Endothelial cell of umbilical vein (primary cell): ENCODE measurements at places on chromosomes 2 and 18.
A peak's percentile ranks its signal among the peaks of the same experiment; 100 is the strongest.

GRCh38 chr2:16254356-16254965 is 314.1 kb downstream of the MYCN start:
- DNase-seq: no peak
- H3K27me3 ChIP-seq: no peaks in the 10 kb centered on the region
- H3K36me3 ChIP-seq: no peaks in the 10 kb centered on the region
- H3K4me3 ChIP-seq: no peak overlapping the region
- no peaks in the 10 kb centered on the region for H3K4me1 ChIP-seq
- H3K27ac ChIP-seq: no peak overlapping the region

DNA sequence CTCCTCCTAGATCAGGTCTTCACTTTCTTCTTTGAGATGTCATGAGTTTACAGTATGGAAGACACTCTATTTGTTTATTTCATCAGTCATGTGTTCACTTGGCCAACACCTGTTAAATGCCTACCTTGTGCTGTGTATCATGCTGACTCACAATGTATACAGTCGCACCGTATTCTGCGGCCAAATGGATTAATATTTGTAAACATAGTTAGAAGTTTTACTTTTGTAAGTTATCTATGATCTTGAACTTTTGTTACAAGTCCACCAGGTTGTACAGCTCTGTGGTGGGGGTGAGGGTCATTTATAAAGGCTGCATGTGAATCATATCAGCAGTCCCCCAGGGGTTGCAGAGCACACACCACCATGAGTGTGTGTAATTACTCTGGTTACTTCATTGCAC is 408.7 kb upstream of the NRP2 start:
- no peak overlapping the region for H3K4me3 ChIP-seq
- no peaks in the 10 kb centered on the region for H3K27me3 ChIP-seq
- H3K4me1 ChIP-seq: peaks cover 7% of the 10 kb centered on the region
- no peaks in the 10 kb centered on the region for H3K36me3 ChIP-seq
- no peak for DNase-seq

- no peaks in the 10 kb centered on the region for H3K4me1 ChIP-seq
Observed at GRCh38 chr2:127735537-127736399, 34.5 kb downstream of the SFT2D3 start.

DNA sequence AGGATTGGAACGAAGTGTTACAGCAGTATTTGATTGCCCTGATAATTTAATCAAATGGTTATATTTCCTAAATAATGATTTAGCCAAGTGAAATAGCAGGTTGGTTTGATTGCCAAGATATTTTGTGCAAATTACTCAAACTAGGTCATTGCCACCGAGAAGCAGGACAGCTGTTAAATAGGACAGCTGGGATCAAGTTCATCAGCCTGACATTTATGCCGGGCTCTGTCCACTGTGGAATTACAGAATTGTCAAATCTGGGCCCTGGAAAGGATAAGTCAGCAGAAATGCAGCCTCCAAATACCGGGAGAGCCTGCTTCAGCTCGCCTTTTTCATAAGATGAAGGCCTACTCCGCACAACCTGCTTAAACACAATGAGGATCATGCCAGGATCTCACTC is 73.9 kb upstream of the RPL31 start:
- H3K4me3 ChIP-seq: no peak overlapping the region
- no peak for DNase-seq
- no peaks in the 10 kb centered on the region for H3K36me3 ChIP-seq
- no peaks in the 10 kb centered on the region for H3K27me3 ChIP-seq
- no peak overlapping the region for H3K27ac ChIP-seq
- peaks cover 26% of the 10 kb centered on the region for H3K4me1 ChIP-seq

DNA sequence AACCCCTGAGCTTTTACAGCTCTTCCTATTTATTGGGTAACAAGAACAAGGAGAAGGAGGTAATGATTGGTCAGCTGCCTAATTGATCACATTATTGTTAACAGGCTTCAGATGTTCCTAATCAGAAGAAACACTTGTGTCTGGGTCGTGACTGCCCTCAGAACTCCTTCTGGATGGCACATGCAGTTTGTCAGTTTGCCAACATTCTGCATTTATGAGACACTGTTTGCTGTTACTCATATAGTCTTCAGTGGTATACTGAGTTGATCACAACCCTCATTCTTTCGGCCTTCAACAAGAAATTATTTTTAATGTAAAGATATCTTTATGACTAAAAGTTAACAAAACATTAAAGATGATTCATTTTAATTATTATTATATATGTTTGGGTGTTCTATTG is 95.7 kb upstream of the DOCK10 start:
- H3K4me3 ChIP-seq: no peak overlapping the region
- H3K27me3 ChIP-seq: no peaks in the 10 kb centered on the region
- no peaks in the 10 kb centered on the region for H3K36me3 ChIP-seq
- H3K4me1 ChIP-seq: no peaks in the 10 kb centered on the region
- H3K27ac ChIP-seq: no peak overlapping the region
- DNase-seq: no peak

GRCh38 chr2:197615016-197615652 is 60.3 kb downstream of the RFTN2 start:
- no peak for DNase-seq
- H3K27ac ChIP-seq: no peak overlapping the region
- no peaks in the 10 kb centered on the region for H3K27me3 ChIP-seq
- H3K4me1 ChIP-seq: peaks cover 5% of the 10 kb centered on the region
- H3K4me3 ChIP-seq: no peak overlapping the region

GRCh38 chr2:229050133-229050532 is 221.0 kb downstream of the PID1 start:
- no peak for DNase-seq
- H3K36me3 ChIP-seq: no peaks in the 10 kb centered on the region
- no peak overlapping the region for H3K27ac ChIP-seq
- H3K27me3 ChIP-seq: no peaks in the 10 kb centered on the region
- H3K4me3 ChIP-seq: no peak overlapping the region

DNA sequence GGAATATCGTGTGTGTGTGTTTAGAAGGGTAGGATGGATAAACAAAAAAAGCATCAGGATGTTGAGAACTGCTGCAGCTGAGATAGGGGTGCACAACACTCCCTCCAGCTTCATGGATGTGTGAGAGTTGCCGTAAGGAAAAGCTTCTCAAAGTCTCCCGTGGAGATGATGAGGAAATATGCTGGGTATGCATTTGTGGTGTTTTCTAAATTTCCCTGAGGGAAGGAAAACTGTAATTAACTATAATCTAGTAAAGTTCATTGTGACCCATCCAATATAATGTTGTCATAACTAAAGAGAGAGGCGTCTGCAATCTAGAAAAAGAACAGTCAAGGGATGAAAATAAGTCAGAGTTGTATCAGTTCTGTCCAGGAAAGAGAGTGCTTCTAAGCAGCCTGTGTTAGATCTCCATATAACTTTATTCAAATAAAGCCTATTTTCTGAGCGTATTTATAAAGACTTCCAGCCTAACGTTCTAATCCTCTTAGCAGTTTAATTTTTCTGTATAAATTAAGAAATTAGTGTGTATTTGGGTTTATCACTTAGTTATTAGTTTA is 7.3 kb upstream of the LMAN2L start:
- no peak overlapping the region for H3K4me3 ChIP-seq
- DNase-seq: no peak
- no peaks in the 10 kb centered on the region for H3K27me3 ChIP-seq
- H3K4me1 ChIP-seq: no peaks in the 10 kb centered on the region
- H3K27ac ChIP-seq: no peak overlapping the region

GRCh38 chr2:28590496-28591301 is 94.8 kb downstream of the PLB1 start:
- no peaks in the 10 kb centered on the region for H3K27me3 ChIP-seq
- no peak overlapping the region for H3K27ac ChIP-seq
- H3K4me3 ChIP-seq: no peak overlapping the region

- no peak for DNase-seq
- H3K36me3 ChIP-seq: no peaks in the 10 kb centered on the region
- H3K27me3 ChIP-seq: no peaks in the 10 kb centered on the region
- H3K27ac ChIP-seq: no peak overlapping the region
- peaks cover 71% of the 10 kb centered on the region for H3K4me1 ChIP-seq
Observed at GRCh38 chr18:48845174-48845573, 105.6 kb downstream of the SMAD7 start.

DNA sequence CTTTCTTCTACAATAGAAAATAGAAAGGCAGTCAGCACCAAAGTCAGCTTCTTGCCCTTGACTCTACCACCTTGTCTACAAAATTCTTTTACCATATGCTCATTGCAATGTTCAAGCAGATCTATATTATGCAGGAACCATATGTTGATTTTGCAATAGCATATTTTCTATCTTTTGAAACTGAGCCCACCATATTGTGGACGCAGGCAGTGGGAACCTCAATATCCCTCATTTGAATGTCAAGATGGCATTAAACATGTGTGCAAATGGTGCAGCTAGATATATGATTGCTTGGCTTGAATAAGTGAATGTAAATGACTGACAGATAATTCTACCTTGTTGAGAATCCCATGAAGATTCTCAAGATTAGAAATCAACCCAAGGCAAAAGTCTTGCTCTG is 412.7 kb upstream of the FSHR start:
- no peak overlapping the region for H3K27ac ChIP-seq
- no peak overlapping the region for H3K4me3 ChIP-seq
- no peaks in the 10 kb centered on the region for H3K36me3 ChIP-seq
- no peaks in the 10 kb centered on the region for H3K27me3 ChIP-seq

GRCh38 chr18:56565046-56565445 is 73.3 kb downstream of the TXNL1 start:
- no peak overlapping the region for H3K4me3 ChIP-seq
- H3K4me1 ChIP-seq: no peaks in the 10 kb centered on the region
- H3K36me3 ChIP-seq: no peaks in the 10 kb centered on the region
- H3K27me3 ChIP-seq: peaks cover 3% of the 10 kb centered on the region
- no peak for DNase-seq

- peak; percentile 1 for DNase-seq
- no peaks in the 10 kb centered on the region for H3K4me1 ChIP-seq
- H3K27ac ChIP-seq: no peak overlapping the region
- H3K4me3 ChIP-seq: no peak overlapping the region
- no peaks in the 10 kb centered on the region for H3K36me3 ChIP-seq
Observed at GRCh38 chr2:225400060-225400511, 576 bp downstream of the NYAP2 start.

DNA sequence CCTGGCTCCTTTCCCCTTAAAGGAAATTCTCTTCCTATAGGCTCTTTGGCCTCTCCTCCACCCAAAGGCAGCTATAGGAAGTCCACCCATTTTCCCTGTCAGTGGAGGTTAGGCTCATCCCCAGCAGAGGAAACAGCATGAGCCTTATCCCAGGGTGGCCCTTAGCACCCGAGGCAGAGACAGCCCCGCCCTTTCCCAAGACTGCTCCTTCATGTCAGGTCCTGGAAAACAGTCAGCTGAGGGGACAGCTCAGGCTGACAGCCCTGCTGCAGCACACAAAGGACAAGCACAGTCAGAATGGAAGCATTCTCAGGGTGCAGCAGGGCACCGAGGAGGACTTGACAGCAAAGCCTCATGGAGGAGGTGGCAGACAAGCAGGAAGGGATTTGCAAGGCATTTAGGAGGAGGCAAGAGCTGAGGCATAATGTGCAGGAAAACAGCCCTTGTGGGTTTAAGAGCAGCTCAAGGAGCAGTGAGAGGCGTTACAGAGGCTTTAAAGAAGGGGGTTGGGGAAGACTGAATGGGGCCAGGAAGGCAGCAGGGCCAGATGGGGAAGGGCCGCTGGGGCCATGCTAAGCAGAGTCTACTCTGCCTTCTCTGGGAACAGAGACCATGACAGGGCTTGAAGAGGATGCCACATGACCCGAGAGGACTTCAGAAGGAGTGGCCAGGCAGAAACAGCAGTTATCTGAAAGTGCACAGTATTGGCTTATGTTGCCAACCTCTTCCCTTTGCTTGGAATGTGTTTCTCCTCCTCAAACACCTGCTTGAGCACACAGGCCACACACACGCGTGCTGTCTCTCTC is 216.6 kb downstream of the SH3BP4 start:
- H3K4me3 ChIP-seq: no peak overlapping the region
- H3K27ac ChIP-seq: no peak overlapping the region
- no peaks in the 10 kb centered on the region for H3K36me3 ChIP-seq
- no peaks in the 10 kb centered on the region for H3K27me3 ChIP-seq
- no peak for DNase-seq

DNA sequence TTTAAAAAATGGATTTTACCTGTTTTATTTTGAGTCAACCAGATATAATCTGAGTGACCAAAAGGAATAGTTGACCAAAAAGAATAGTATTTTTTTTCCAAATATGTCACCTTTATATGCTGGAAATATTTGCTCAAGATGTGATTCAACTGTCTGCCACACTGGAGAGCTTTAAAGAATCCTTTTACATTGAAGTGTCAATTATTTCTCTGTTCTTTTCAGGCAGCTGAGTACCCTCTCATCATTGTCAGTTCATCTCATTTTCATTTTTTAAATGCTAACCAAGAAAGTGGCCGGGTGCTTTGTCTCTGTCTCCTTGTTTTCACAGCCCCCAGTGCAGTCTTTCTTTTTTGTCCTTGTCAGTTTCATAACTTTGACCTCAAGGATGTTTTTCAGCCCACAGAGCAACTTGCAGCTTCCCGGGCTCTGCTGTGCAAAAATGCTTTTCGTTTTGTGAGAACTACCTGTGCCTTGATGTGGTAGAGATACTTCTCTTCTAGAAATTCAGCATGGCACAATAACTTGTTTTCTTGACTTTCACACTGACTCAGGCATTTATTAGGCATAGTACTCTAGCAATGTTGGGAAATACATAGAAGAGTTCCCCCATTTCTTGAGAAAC is 23.4 kb upstream of the CERS6 start:
- DNase-seq: no peak
- H3K27me3 ChIP-seq: peaks cover 2% of the 10 kb centered on the region
- H3K4me3 ChIP-seq: no peak overlapping the region
- no peaks in the 10 kb centered on the region for H3K36me3 ChIP-seq
- no peaks in the 10 kb centered on the region for H3K4me1 ChIP-seq

GRCh38 chr2:84906108-84906899 is 848 bp downstream of the TMSB10 start:
- H3K36me3 ChIP-seq: peaks cover 2% of the 10 kb centered on the region
- no peaks in the 10 kb centered on the region for H3K27me3 ChIP-seq
- H3K4me3 ChIP-seq: peak overlapping the region; percentile 99
- H3K4me1 ChIP-seq: peaks cover 7% of the 10 kb centered on the region

DNA sequence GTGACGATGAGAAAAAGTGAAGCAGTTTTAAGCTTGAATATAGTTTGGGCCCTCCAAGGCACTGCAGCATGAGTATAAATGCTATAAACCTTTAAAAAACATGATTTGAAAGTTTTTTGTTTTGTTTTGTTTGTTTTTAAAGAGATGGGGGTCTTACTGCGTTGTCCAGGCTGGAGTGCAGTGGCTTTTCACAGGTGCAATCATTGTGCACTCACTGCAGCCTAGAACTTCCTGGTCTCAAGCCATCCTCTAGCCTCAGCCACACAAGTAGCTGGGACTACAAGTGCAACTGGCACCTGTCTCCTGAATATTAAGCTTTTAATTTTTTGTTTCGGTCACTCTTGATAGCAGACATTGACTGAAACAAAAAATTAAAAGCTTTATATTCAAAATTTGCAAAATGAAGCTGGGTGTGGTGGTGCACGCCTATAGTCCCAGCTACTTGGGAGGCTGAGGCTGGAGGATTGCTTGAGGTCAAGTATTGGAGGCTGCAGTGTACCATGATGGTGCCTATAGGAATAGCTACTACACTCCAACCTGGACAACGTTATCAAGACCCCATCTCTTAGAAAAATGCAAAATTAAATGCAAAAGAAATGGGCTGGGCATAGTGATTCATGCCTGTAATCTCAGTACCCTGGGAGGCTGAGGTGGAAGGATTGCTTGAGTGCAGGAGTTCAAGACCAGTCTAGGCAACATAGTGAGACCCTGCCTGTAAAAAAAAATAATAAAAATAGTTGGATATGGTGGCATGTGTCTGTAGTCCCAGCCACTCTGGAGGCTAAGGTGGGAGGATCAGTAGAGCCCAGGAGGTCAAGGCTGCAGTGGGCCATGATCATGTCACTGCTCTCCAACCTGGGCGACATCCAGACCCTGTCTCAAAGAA is 15.0 kb downstream of the FZD5 start:
- no peak overlapping the region for H3K27ac ChIP-seq
- no peak overlapping the region for H3K4me3 ChIP-seq
- H3K4me1 ChIP-seq: no peaks in the 10 kb centered on the region
- peaks cover 5% of the 10 kb centered on the region for H3K36me3 ChIP-seq
- no peaks in the 10 kb centered on the region for H3K27me3 ChIP-seq
